Amniotic stem cell (primary cell): ENCODE measurements at places on chromosomes 1 and 21.

- DNase-seq, result no peak
These were observed 7.0 kb downstream of the SMCP start for GRCh38 chr1:152884966-152885624.

DNA sequence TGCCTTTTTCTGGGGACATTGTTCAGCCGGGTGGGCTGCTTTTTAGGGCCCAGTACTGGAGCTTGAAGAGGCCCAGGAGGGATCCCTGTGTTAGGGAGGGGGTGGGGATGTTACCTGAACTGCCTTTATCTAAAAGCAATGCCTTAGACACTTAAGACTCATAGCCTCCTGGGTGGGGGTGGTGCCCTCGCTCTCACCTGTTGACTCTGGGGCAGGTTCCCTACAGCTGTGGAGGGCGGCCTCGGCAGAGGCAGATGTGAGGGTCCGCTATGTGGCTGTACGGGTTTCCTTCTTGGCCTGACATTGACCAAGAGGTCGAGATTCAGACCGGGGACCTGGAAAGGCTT is 716 bp downstream of the INAVA start:
- no peak for DNase-seq

DNA sequence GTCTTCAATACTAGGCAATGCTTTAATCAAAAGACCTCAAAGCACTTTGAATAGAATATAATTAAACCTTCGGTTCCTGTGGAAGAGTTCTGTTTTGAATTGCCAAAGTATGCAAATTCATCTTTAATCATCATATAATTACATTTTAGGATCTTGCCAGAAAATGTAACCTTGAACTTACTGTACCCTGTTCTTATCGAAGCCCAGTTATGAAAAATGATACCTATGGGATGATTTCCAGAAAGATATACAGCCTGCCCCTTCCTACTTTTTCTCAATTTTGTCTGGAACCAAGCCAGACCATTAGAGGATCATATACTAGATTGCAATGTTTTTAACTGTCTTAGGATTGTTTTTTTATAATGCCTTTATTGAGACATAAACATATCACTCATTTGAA is 34.0 kb upstream of the ZNF281 start:
- DNase-seq, result no peak

DNA sequence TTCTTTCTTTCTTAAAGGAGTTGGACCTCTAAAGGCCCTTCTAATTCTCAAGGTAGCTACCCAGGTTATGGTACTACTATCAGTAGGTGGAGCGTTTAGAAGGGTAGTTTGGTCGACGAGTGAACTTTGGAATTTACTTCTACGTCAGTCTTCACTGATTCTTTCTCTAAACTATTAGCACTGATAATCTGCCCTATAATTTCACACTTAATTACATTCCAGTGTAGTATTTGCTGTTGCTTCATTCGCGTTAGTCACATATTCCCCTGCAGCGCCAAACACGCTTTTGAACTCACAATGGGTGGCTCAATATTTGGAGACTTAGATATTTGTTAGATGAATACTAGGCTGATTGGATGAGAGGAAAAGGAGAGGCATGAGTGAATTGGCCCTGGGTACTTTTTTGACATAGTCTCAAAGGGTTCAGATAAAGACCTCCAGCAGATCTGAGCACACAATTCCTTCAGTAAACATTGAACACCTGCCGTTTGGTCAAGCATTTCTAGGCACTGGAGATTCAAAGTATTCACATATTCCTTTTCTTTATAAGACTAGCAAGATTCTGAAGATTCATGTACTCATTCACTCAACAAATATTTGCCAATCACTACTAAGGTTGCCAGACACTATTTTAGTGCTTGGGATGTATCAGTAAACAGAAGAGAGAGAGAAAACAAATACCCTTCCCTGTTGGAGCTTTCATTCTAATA is 929 bp upstream of the FOXJ3 start:
- no peak for DNase-seq

DNA sequence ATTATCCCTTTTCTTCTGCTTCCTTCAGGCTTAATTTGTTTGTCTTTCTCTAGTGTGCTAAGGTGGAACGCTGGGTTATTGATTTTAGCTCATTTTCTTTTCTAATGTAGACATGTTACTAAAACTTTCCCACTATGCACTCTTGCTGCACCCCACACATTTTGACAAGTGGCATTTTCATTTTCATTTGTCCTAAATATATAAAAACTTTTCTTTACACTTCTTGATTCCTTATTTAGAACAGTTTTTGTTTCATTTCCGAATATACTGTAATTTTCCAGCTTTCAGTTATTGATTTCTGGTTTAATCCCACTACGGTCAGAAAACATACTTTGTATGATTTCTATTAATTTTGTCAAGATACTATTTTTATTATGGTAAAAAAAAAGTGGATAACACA is 25.3 kb downstream of the SH3BP5L start:
- DNase-seq, result no peak

GRCh38 chr1:30778154-30778978 is 20.8 kb upstream of the LAPTM5 start:
- no peak for DNase-seq

GRCh38 chr1:201072149-201072548 is 40.1 kb downstream of the CACNA1S start:
- DNase-seq, result no peak

DNA sequence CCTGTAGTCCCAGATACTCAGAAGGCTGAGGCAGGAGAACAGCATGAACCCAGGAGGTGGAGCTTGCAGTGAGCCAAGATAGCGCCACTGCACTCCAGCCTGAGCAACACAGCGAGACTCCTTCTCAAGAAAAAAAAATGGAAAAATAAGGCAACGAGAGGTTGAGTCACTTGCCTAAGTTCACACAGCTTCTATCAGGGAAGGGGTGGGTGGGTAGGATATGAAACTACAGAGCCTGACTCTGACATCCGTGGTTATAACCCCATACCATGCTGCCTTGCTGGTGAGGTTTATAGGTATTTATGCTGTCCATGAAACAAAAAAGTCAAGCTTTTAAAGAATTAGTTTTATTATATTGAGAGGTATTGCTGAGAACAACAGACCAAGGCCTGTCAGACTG is 61.5 kb upstream of the RAB4A start:
- no peak for DNase-seq

GRCh38 chr1:167483790-167484189 is 34.5 kb downstream of the CD247 start:
- DNase-seq, result no peak

GRCh38 chr1:39979654-39980053 is 24.7 kb downstream of the MFSD2A start:
- DNase-seq, result no peak

- DNase-seq, result no peak
These were observed 23.9 kb downstream of the FTCD start for GRCh38 chr21:46131588-46131837.
